SJSA1 (cell line): ENCODE measurements at places on chromosomes 13 and 19. TPM values are rescaled to one million over a fixed set of nuclear protein-coding genes. Genes with fewer than 3 reads are reported as not detected.

DNA sequence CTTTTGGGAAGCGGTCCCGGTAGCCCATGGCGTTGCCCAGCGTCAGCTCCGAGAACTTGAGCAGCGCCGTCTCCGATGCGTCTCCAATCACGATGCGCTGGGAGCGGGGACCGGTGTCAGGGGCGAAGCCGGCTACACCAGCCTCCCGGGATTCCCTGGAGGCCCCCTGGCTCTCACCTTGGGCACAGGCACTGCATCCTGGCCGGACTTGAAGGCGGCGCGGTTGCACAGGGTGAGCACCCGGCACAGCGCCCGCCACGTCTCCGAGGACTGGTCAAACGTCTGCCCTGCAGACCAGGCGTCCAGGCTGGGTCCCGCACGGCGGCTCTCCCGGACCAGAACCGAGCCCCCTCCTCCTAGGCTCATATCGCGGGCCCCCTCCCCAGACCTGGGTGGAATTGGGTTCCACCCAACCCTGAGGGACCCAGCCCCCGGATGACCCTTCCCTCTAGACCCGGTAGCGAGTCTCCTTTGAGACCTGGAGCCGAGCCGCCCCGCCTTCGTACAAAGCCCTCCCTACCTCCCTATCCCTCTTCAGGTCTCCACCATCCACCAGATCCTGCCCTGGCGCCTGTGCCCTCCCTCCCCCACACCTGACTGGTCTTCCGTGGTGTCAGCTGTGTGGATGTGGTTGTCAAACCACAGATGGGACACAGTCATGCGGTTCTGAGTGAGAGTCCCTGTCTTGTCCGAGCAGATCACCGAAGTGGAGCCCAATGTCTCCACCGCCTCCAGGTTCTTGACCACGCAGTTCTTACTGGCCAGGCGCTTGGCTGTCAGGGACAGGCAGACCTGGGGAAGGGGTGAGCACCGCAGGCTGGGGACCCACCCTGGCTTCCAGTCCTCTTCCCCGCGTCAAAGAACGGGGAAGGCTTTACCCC, 4.8 kb downstream of the ATP4A start:
- H3K36me3 ChIP-seq = no peaks in the 10 kb centered on the region
- no peak for DNase-seq
- H3K4me1 ChIP-seq = no peaks in the 10 kb centered on the region
- peaks cover 10% of the 10 kb centered on the region for H3K27me3 ChIP-seq

GRCh38 chr19:50723069-50723468, at the start of gene CLEC11A:
Gene CLEC11A (plus strand): TSS chr19:50723364. CDS start chr19:50723526, 162 bp downstream.
- H3K4me1 ChIP-seq = peaks cover 4% of the 10 kb centered on the region; the same call in 1 of the 2 replicates
- H3K36me3 ChIP-seq = no peaks in the 10 kb centered on the region
- DNase-seq = no peak
- peak within 1 kb of the TSS; percentile 24; the same call in 1 of the 2 replicates for H3K4me3 ChIP-seq

GRCh38 chr19:2976609-2977000, 759 bp upstream of the TLE6 start:
- H3K27ac ChIP-seq = no peak overlapping the region
- peaks cover 19% of the 10 kb centered on the region for H3K4me1 ChIP-seq
- H3K36me3 ChIP-seq = no peaks in the 10 kb centered on the region
- peak overlapping the region; percentile 44 for H3K4me3 ChIP-seq
- DNase-seq = no peak

- H3K36me3 ChIP-seq = no peaks in the 10 kb centered on the region
- H3K27ac ChIP-seq = no peak overlapping the region
- H3K27me3 ChIP-seq = peaks cover 11% of the 10 kb centered on the region; the same call in 1 of the 2 replicates
- DNase-seq = no peak
- no peaks in the 10 kb centered on the region for H3K4me1 ChIP-seq
These were observed 40.9 kb downstream of the GSX1 start for GRCh38 chr13:27833206-27833605.

- no peaks in the 10 kb centered on the region for H3K27me3 ChIP-seq
- DNase-seq = peak; percentile 64
- no peak overlapping the region for H3K27ac ChIP-seq
These were observed 244.4 kb upstream of the MAB21L1 start for GRCh38 chr13:35720690-35721554.

DNA sequence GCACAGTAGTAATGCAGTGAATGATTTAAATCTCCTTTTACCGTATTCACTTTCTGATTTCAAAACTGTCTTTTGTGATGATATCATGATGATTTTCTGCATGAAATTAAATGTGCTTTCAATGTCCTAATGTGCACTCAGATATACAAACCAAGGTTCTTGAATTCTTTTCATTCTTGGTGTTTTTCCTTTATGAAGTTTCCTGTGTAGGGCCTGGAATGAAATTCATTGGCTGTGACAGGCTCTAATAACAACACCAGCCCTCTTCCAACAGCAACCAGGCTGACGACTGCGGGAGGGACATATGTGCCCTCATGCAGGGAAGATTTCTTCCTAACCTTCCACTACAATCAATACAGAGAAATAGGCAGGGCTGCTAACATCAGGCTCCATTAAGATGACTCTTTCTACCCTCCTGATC, 1052.0 kb downstream of the DIAPH3 start:
- H3K4me3 ChIP-seq = no peak overlapping the region
- H3K27ac ChIP-seq = peak overlapping the region; percentile 96
- DNase-seq = peak; percentile 62

The ZNF600 gene
- 2.1 and 2.9 TPM in 2 replicates for total RNA-seq

The KL gene
- not detected in 2 replicates for total RNA-seq

The HSD17B14 gene
- total RNA-seq = not detected in 2 replicates

The LHB gene
- total RNA-seq = 0.34 TPM in 1 of 2 replicates, not detected in the other

The CRLF1 gene
- total RNA-seq = 21.3 and 26.7 TPM in 2 replicates

The ZGLP1 gene
- total RNA-seq = 1.2 TPM in 1 of 2 replicates, not detected in the other

The CD33 gene
- not detected in 2 replicates for total RNA-seq
